ENCODE measurements at places on chromosomes 12 and 14.
A peak's percentile ranks its signal among the peaks of the same experiment; 100 is the strongest.

DNA sequence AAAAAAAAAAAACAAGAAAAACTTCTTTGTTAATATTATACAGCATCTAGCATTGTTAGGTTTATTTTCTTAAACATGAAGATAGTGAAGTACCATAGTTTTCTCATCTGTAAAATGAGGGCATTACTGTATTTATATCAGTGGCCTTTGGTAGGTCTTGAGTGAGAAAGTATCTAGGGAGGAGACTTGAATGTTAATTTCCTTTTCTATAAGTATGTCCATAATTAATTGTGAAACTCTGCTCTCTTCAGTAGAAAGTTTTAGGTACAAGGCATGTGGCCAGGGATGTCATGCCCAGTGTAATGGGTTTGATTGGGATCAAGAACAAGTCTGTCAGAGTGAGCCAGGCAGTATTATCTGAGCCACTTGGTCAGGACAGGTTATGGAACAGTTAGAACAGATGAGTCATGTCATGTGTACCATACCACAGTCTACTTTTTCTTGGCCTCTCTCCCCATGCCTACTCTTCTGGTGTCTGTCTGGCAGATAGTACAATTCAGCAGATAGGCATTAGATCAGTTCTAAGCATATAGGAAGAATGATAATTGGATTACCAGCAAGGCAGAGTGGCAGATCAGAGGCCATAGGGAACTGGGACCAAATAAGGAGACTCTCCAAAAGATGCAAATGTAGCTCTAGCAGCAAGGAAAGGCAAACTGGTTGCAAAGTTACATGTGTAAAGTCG is 30.4 kb downstream of the FBXO34 start:
- no peak for DNase-seq

DNA sequence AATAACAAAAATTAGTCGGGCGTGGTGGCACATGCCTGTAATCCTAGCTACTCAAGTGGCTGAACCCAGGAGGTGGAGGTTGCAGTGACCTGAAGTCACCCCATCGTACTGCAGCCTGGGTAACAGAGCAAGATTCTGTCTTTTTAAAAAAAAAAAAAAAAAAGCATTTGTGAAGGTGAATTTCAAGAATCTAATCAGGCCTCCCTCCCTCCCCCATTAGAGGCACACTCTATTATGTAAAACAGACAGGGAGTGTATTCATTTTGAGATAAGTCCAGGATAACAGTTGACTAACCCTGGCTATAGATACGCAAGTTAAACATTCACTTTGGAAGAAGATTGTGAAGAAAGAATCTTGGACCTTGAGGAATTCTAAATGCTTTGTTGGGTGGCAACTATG is 2.9 kb downstream of the RESF1 start:
- DNase-seq, result no peak

GRCh38 chr12:107468182-107468581 is 217.4 kb upstream of the PWP1 start:
- DNase-seq, result no peak

GRCh38 chr14:61925043-61925442 is 162.8 kb downstream of the SNAPC1 start:
- no peak for DNase-seq

- DNase-seq, result no peak
Measured at GRCh38 chr12:18492372-18493025, 231.2 kb downstream of the PIK3C2G start.

GRCh38 chr12:124025661-124026060 is 52.6 kb downstream of the ZNF664 start:
- no peak for DNase-seq

DNA sequence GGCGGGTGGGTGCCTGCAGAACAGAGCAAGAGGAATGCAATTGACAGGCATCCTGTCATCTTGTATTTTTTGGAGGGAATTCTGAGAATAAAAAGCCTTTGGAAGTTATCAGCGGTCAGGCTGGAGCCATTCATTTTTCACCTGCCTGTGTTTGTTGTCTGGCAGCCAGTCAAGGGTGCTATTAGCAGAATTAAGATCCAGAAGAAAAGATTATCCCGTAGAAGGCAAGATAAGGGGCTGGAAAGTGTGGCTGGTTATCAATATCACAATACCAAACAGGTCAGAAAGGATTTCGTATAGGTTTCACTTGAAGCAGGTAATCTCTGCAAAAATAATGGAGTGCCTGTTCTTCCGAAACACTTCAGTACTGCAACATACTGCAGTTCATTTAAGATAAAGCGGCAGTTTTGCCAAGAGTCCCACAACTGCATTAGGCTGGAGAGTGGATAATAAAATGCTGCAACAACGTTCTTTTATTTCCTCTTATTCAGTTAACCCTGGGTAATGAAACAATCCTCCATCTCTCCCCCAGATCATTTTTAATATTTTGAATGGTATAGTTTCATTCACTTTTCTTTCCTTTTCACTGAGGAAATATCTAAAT is 171.2 kb upstream of the CDKN3 start:
- no peak for DNase-seq

DNA sequence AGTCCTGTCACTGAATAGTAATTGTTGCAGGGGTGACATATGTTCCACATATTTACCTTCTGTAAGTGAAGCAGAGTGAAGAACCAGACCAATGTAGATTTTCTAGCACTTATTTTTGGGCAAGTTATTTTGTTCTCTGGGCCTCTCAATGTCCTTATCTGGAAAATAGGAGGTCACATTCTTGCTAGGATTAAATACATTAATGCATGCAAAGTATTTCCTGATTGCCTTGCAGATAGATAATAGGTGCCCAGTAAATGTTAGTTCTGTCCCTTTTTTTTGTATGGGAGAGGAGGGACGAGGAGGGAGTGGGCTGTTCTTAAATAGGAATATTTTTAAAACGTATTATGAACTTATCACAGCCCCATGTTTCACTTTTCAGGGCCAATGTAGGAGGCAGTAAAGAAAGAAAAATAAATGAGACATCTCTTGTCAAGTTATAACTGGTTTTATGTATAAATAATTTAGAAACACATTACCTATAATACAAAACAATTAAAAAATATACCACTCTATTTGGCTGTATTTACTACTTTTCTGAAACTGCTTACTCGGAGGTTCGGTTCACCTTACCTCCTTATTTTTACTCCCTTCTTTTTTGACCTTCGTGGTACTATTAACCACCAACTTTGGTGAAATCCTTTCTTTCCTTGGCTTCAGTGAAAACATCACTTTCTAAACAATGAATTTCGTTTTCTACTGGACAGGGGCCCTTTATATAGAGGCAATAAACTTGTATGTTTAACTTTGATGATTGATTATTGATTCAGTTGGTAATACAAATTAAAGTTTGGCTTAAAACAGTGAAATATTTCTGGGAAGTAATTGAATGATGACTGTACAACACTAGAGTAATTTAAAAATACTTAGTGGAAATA is 41.9 kb downstream of the DIP2B start:
- no peak for DNase-seq

- no peak for DNase-seq
Measured at GRCh38 chr12:125167658-125168057, 102.4 kb downstream of the AACS start.

DNA sequence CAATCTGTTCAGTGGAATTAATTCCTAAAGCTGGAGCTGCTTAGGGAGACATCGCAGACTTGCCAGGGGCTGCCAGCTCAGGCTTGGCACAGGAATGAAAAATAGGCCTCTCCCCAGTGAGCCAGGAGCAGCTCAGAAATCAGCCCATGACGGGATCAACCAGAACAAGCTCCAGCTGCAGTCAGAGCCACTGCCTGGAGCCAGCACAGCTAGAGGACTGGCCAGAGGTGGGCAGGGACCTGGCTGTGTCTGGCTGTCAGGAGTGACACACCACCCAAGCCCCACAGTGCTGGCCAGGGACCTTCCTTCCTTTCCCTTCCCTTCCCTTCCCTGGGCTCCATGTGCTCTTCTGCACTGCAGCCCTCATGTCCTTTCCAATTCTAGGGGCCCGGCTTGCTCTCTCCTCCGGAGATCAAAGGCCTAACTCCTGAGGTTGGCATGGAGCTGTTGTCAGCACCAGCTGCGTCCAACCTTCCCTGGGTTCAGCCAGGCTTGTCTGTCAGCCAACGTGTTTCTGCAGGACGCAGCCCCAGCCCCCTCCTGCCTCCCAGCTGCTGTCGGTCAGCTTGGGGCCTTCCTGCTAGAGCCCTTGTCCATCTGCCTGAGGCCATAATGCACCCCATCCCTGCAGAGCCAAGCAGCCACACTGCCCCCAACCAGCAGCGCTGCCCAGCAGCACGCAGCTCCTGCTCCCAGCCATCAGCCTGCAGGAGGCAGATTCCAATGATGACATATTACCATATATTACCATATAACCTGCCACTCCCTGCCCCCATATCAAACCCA is 149.3 kb downstream of the CALM1 start:
- DNase-seq, result no peak

GRCh38 chr12:48184549-48184922 is 1.1 kb downstream of the CCDC184 start:
- no peak for DNase-seq

DNA sequence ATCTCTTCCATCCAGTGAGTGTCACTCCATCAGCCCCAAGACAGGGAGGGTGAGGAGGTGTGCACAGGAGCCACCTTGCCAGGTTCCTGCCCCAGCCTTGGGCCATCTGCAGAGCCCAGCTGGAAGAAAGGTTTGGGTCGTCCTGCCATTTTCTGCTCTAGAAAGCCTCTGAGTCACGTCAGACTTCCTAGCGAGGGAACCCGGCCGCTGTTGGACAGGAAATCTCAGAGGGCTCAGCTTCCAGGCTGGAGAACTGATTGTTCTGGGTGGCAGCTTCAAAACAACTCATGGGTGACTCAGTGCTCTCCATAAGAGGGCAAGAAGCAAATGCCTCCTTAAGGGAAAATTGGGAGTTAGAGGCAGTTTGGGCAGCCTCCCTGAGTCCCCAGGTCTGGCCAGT is 16.6 kb downstream of the HIP1R start:
- DNase-seq, result no peak

DNA sequence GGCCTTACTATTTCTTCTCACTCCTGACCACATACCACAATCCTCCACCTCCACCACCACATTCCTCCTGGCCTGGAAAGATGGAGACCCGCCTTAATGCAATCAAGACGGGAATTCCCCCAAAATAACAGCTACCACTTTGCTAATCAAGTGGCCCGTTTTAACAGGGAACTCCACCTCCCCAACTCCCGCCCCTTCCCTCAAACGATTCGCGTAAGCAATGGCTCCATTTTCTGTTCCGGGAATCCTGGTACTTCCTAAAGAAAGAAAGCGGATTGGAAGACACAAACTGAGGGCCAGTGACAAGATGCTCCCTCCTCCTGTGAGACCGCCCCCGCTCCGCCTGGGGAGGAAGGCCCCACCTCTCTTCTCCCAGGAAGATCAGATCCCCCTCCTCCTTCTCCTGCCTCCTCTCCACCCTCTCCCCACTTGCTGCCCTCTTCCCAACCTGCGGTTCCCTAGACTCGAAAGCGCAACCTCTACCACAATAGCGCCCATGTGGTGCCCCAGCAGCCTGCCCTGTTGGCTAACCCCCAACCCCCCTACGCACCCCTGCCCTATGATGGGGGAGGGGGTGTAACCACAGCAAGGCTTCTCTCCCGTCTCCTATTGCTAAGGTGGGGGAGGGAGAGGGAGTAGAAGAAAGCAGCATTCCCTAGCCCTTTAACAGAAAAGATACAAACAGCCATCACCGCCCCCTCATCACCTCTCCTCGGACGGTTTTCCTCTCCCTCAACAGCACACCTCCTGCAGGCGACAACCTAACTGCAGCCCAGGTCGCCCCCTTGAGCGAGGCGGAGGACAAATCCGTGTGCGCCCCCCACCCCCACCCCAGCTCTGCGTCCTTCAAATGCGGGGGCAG is 777 bp downstream of the ARF3 start:
- no peak for DNase-seq

DNA sequence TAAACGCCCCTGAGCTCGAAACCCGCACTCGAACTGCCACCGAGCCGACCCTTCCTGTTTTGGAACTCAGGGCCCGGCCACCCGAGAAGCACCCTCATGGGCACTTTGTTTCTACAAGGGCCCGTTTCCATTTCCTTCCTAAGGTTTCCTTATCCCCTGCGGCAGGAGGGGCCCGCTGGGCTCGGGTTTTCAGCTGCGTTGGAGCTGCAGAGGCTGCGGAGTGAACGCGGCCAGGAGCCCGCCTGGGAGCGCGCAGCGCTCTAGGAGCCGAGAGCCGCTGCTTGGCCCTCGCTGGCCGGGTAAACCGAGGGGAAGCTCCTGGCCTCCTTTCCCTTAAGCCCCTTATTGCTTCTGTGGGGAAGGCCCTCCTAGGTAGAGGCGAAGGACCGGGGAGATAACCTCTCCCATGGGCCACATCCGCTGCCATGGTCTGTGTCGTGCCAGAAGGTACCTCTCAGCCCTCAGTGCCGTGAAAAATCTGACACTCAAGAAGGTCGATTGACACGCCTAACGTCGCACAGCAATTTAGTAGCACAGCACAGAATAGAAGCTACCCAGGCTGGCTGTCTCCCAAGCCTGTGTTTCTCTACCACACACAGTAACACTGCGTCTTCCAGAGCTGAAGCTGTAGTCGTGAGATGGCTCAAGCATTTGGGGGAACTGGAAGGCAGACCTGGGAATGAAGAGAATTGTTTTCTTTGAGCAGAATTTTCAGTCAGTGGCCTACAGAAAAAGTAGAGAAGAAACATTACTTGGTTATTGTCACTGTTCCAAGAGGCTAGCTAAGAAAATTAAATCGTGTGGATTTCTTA is 12.9 kb upstream of the CALM1 start:
- peak; percentile 37 for DNase-seq

GRCh38 chr12:496736-497135 is 37.0 kb downstream of the B4GALNT3 start:
- DNase-seq, result no peak

- DNase-seq, result no peak
Measured at GRCh38 chr12:69513297-69513696, 43.1 kb downstream of the FRS2 start.

- no peak for DNase-seq
Measured at GRCh38 chr14:102878970-102879460, 43.4 kb upstream of the AMN start.

- DNase-seq, result peak; percentile 21
Measured at GRCh38 chr14:77059276-77059915, 30.9 kb upstream of the IRF2BPL start.

- DNase-seq, result no peak
Measured at GRCh38 chr12:27431185-27431584, 15.4 kb upstream of the SMCO2 start.

DNA sequence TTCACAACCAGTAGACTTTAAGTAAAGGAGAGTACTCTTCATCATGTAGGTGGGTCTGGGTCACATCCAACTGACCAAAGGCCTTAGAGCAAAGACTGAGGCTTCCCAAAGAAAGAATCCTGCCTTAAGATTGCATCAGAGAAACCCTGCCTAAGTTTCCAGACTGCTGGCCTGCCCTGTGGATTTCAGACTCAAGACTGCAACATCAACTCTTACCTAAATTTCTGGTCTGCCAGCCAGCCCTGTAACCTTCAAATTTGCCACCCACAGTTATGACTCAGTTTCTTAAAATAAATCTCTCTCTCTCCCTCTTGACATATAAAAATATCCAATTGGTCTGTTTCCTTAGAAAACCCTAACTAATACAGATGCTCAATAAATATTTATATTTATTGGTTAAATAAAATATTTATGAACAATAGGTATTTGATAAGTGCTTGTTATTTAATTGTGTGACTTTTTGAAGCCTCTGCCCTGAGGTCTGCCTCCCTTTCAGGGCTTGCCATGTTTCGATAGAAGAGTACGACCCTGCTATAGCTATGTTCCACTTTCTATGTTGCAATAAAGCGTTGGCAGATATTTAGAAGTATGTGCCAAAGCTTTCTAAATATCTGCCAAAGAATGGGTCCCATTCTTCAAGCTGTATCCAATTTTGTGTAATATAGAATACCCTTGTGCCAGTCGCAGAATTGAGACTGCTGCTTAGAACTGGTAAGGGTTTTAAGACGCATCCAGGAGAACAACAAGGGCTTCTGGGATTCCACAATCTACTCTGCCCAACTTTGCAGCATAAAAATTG is 65.7 kb downstream of the TMEM30B start:
- no peak for DNase-seq
